ENCODE measurements at places on chromosomes 2 and 18.

- no peak for DNase-seq
Measured at GRCh38 chr2:67041051-67041450, 356.1 kb upstream of the ETAA1 start.

DNA sequence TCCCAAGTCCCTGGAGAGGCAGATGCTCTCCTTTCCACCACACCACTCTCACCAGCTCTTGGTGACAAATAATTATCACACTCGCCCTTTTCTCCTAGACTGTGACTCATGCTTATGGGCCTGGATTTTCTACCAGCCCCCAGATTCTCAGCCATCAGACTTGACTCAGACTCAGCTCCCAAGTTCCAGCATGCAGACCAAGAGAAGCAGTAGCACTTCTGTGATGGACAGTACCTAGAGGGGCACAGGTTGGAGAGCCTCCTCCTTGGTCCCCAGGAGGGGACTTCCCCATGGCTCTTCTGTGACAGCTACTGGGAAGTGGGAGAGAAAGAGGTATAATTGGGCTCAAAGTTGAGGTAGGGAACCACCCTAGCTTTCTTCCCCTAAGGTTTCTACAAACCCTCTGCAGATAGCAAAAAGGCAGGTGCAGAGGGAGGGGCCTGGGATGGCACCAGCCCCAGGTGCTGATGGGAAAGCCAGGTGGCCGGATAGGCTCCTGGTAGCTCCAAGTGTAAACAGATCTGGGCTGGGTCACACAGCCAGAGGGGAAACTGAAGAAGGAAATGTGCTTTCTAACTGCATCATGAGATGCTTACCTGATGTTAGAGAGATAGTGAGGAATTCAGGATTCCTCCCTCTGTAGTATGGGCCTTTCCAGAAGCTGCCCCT, 4.1 kb downstream of the TCF23 start:
- peak; percentile 64 for DNase-seq

DNA sequence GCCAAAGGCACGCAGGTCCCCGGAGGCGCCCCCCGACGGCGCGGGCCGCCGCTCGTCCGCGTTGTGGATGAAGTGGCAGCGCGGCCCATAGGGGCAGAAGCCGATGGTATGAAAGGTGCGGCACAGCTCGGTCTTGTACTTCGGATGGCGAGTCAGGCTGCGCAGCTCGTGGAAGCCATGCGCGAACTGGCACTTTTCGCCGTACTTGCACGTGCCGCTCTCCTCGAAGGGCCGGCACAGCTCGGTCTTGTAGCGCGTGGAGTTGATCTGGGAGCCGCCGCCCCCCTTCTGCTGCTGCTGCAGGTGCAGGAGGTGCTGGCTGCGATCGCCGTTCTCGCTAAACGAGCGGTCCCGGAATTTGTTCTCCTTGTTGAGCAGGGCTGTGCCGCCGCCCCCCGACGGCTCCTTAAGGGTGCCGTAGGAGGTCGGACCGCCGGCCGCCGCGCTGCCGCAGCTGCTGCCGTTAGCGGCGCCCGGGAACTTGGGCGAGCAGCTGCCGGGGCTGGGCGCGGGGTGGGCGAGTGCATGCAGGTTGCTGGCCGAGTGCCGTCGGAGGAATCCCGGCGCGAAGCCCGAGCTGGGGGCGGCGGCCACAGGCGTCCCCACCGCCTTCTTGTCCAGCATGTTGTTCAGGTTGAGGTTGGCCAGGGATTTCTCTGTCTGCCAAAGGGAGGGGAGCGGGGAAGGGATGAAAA, 1.2 kb downstream of the ZFP36L2 start:
- DNase-seq: no peak

GRCh38 chr2:214542866-214543265, 132.0 kb downstream of the VWC2L start:
- peak; percentile 45 for DNase-seq

- DNase-seq: no peak
Measured at GRCh38 chr2:158716121-158716791, 78.9 kb upstream of the DAPL1 start.

DNA sequence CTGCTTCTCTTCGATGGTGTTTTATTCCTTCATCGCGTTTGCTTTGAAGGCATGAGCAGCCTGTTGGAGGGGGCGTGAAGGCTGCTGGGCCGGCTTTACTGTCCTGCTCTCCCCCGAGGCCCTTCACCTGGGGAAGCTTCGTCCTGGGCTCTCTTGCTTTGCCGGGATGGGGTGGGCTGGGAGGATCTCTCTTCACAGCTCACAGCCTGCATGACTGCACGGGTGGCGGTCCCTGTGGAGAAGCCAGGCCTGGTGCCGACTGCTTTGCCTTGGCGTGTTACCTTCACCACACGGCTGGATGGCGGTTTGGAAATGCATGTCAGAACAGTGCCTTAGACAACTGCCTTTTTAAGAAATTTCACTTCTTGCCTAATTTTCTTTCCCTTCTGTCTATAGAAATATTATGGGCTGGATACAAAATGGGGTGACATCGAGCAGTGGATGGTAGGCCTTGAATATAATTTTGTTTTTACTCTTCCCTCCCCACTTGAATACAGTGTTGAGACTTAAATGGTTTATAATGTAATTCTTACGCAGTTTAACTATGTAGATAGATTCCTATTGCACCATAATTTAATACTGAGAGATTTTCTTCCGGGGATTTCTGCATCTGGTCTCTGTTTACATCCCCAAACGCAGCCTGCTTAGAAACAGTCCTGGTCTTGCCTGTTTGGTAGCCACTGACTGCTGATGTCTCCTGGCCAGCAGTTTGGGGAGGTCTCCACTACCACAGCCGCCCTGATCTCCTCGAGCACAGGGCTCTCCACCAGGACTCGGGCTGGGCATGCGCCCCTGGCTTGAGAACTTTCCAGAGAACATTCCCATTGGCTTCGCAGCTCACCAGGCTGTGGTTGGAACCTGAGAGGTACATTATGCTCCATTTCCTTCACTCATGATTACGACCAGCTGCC, 81.0 kb upstream of the RBM44 start:
- no peak for DNase-seq

- DNase-seq: no peak
Measured at GRCh38 chr2:206201075-206201848, 41.6 kb downstream of the EEF1B2 start.

- peak; percentile 86 for DNase-seq
Measured at GRCh38 chr2:223815186-223815883, 22.0 kb downstream of the AP1S3 start.

GRCh38 chr2:201150454-201151020, 32.4 kb upstream of the CASP10 start:
- DNase-seq: no peak

- no peak for DNase-seq
Measured at GRCh38 chr2:159101755-159102489, 133.5 kb downstream of the TANC1 start.

DNA sequence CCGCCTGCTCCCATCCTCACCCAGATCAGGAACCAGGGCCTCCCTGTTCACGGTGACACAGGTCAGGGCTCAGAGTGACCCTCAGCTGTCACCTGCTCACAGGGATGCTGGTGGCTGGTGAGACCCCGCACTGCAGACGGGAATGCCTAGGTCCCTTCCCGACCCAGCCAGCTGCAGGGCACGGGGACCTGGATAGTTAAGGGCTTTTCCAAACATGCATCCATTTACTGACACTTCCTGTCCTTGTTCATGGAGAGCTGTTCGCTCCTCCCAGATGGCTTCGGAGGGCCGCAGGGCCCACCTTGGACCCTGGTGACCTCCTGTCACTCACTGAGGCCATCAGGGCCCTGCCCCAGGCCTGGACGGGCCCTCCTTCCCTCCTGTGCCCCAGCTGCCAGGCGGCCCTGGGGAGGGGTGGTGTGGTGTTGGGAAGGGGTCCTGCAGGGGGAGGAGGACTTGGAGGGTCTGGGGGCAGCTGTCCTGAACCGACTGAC, 31.7 kb downstream of the GPC1 start:
- no peak for DNase-seq

DNA sequence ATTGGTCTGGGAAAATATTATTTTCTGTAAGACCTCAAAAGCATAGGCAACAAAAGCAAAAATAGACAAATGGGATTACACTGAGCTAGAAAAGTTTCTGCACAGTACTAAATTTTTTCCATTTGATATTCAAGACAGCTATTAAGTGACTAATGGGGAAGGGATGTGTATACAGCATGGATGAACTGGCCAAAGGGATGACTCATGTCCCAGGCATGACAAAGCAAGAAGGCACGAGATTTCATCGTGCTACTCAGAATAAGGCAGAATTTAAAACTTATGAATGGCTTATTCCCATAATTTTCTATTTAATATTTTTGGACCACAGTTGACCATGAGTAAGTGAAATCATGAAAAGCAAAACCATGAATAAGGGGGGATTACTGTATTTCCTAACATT, 1250.1 kb upstream of the GYPC start:
- peak; percentile 56 for DNase-seq

DNA sequence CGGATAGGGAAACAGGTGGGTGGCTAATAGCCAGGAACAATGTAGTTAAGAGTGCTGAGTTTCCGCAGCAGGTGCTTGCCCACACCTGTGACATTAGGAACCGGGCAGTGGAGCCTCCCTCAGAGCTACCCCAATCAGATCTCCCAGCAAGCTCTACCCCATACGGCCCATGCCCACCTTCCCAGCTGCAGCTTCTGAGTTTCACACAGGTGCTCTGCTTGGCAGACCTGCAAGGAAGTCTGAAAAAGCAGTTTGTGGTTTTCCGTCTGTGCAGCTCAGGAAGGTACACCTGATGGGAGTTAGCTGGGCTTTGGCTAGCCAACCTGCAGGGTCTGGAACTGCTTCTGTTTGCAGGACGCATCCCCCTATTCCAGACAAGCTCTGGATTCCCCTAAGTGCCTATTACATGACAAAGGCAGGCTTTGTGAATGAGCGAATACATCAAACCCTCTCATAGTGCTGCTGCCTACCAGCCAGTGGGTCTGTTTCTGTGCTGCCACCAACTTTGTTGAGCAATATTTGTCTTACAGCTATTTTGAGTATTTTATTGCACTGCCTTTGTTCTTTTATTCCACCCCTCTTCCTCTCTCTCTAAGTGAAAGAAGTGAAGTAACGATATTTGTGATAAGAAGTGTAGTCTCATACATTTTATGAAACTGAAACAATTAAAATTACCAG, 24.7 kb upstream of the CEP68 start:
- no peak for DNase-seq

DNA sequence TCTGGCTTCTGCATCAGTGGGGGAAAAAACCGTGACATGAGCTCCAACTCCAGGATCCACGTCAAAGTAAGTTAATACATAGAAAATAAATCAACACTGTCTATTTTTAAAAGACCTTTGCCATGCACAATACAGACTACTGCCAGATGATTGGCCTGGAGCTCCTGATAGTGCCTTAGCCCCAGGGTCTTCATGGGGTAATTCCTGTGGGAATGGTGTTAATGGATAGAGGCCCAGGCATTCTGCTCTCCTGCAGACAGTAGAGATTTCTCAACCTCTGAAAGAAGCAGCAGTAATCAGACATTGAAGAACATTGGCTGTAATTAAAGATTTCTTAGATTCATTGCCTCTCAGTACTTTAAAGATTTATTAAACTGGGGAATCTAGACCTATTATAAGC, 4.3 kb upstream of the PLCL1 start:
- no peak for DNase-seq

- no peak for DNase-seq
Measured at GRCh38 chr2:62431512-62431911, 74.5 kb downstream of the TMEM17 start.

GRCh38 chr2:15673919-15674636, 82.4 kb downstream of the DDX1 start:
- no peak for DNase-seq

- no peak for DNase-seq
Measured at GRCh38 chr2:222319586-222320435, 21.0 kb upstream of the PAX3 start.

- no peak for DNase-seq
Measured at GRCh38 chr2:68436270-68436669, 30.8 kb downstream of the FBXO48 start.

DNA sequence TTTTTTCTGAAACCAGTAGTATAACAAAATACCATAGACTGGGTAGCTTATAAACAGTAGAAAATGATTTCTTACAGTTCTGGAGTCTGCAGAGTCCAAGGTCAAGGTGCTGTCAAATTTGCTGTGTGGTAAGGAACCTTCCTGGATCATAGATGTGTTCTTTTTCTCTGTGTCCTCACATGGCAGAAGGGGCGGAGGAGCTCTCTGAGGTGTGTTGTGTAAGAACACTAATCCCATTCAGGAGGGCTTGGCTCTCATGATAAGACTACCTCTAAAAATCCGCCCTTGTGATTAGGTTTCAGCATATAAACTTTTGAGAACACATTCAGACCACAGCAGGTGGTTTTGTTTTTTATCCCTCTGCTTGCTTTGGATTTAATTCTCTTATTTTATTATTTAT, 25.7 kb downstream of the ANKRD62 start:
- DNase-seq: no peak

DNA sequence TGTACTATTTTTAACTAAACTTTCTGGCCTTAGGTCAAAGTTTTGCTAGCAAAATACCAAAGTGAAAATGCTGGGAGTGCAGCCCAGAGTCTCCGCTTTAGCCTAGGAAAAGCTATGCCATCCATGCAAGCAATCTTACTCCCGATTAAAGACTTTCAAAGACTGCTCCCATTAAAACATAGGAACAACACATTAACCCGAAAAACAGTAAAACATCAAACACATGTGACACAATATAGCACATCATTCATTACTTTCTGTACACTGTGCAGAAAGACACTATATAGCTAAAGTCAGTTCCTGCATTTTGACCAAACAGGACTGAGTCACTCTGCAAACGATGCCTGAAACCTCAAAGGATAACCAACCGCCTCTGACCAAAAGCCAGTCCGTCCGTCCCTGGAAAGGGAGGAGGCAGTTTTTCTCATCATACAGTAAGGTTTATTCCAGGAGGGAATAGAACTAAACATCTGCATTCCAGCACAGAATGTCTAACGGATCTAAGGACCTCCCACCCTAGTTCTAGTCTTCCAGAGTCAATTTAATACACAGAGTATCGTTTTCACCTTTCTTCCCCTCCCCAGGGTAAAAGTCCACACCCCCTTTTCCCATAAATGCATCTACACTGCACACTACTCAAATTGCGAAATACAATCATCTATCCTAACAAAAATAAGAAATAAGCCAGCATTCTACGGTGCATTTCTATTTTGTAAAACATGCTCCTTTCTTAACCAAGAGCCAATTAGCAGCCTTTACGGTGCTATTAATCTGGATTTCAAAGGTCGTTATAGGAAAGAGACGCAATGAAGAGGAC, 1.7 kb downstream of the ROCK2 start:
- peak; percentile 58 for DNase-seq

DNA sequence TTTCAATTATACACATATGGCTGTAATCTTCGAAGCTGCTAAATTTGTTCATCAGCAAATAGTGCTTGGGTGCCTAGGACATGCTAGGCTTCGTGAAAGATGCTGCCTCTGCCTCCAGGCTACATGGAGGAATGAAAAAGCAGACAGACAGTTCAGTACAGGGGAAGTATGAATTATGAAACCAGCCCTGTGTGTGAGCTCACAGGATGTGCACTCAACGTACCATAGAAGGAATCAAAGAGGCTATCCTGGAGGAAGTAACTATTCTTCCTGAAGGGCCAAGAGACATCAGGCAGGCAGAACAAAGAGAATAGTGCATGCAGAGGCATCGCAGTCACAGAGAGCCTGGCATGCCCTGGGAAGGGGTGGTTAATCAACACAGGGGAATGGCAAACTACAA, 61.4 kb downstream of the DYM start:
- peak; percentile 21 for DNase-seq

GRCh38 chr2:239329972-239330572, 70.7 kb downstream of the HDAC4 start:
- DNase-seq: no peak

All from AG08395 (cell line).